GM13977 (cell line): ENCODE measurements at places on chromosomes 6 and 20.

DNA sequence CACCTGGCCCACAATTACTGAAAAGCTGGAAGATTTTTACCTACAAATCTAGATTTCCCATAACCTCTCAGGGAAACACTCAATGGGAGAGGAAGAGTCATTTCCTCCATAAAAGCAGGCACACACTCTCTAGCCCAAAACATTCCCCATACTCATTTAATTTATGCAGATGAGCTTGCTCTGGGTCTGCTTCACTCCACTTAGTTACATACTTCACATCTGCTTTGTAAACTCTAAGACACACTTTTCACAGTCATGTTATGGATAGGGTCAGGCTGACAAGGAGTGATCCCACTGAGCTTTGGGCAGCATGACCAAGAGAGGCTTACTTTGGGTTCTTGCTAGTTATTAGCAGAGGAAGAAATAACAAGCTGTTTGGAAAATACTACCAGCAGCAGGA, 27.4 kb downstream of the TRPC4AP start:
- no peak for DNase-seq

DNA sequence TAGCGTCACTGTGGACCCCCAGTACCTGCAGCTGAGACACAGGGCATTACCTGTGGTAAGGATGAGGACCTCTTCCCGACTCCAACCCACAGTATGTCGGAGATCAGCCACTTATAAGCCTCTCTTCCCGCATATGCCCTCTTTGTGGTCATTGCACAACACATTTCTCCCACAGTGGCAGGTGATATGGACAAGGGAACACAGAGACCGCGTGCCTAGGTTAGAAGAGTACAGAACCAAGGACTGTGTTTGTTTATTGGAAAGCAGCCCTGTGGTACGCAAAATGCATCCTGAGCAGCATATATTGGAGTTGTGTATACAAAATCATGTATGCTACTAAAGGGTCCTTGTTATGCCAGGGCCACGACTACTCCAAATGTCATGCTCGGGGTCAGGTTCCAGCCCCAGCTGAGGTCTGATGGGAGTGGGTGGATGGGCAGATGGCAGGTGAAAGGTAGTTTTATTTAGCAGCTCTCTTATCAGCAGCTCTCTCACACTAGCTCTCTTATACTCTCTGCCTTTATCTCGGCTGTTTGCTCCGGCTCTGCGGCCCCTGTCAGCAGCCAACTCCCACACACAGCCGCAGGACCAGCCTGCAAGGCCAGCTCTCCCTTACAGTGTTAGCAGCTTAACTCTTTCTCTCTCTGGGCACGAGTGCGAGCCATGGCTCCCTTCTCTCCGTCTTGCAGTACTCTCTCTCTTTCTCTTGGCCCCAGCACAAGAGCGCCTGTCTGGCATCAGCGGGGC, 569.0 kb downstream of the KIF16B start:
- no peak for DNase-seq

GRCh38 chr20:49580813-49581174, 12.9 kb upstream of the PTGIS start:
- DNase-seq: no peak

DNA sequence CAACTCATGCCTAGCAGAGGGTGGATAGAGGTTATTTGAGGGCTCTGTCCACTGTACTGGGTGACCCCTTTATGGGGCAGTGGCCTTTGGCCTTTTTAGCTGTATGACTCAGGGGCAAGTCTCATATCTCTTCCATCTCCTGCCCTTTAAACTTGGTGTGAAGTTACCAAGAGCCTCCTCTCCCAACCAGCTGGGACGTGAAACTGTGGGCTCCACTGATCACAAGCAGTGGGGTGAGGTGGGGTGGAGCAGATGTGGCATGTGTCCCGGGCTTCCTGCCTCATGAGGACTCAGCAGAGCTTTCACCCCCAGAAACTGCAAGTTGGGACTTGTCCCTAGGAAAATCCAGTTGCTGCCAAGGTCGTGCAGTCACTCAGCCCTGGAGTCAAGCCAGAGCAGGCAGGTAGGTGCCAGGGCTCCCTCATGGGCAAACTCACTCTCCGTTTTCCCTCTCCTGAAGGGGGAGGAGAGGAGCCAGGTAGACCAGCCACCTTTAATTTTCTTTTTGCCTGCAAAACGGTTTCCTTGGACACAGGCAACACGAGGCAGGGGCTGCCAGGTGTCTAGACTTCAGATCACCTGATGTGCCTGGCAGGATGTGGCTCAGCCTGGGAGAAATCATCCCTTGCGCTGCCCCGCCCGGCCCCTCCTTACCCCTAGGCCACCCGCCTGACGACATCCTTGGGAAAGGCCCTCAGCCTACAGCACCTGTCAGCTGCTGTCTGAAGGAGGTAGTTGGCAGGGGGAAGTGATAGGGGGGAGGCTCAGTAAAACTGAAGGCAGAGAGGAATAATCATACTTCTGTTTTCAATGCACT, 4.0 kb downstream of the CDKN1A start:
- DNase-seq: peak; percentile 57

GRCh38 chr20:9993137-9993536, 41.6 kb upstream of the ANKEF1 start:
- no peak for DNase-seq

DNA sequence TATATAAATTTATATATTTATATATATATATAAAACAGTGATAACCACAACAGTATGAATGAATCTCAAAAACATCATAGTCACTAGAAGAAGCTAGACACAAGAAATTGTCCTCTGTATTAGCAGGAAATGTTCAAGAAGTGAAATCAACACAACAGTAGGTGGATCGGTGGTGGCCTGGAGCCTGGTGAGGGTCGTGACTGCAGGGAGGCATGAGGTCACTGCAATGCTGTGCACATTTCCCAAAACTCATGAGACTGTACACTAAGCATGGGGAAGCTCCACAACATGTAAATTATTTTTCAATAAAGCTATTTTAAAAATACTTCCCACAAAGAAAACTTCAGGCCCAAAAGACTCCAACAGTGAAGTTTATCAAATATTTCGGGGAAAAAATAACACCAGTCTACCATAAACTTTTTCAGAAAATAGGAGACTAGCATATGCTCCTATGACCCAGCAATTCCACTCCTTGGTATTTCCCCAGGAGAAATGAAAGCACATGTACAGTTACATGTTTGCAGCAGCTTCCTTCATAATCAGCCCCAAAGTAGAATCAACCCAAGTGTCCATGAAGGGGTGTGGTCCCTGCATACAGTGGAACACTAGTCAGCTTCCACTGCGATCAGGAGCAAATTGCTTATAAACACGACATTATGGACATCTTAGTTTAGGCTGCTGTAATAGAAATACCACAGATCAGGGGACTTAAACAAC, 144.2 kb downstream of the TBXT start:
- DNase-seq: no peak

GRCh38 chr6:114100215-114100994, 129.5 kb upstream of the HDAC2 start:
- DNase-seq: no peak

GRCh38 chr6:38673397-38674165, 29.4 kb downstream of the GLO1 start:
- no peak for DNase-seq

DNA sequence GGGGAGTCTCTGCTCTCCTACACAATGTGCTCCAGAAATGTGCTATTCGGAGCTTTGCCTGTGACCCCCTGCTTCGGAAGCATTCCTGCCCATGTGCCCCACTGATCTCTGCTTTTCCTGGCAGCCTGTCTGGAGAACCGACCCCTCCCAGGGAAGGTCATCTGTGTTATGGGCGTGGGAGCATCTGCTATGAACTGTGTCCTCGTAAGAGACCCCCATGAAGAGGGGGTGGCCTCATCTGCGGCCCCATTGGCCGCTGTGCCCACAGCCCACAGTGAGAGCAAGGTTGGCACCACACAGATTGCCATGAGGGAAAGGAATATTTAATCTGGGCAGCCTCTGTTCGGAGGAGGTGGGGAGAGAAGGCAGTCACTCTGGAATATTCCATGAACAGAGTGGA, 32.7 kb upstream of the IRF4 start:
- DNase-seq: no peak

GRCh38 chr6:108721286-108721685, 126.9 kb upstream of the ARMC2 start:
- DNase-seq: no peak

GRCh38 chr20:23318347-23318746, 32.2 kb upstream of the NXT1 start:
- DNase-seq: no peak

- no peak for DNase-seq
Measured at GRCh38 chr6:131858765-131859415, 51.1 kb downstream of the ENPP1 start.

DNA sequence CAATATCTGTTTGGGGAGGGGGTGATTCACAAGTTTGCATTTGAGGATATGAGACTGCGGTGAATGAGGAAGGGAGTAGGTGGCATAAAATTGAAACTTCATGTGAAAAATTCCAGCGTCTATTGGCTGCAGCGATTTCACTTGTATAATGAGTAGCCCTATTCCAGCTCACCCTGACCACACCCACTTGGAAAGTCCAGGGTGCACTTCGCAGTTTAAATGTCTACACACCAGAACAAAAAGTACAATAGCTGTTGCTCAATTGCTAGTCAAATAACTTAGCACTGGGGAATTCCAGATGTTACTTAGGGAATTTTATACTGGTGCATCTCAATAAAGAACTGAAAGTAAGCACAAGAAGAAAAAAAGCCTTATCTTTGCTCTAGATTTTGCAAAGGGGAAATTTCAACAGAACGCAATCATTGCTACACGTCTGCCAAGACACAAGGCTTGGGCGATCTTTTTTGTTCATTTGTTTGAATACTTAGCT, 6.3 kb downstream of the TNFAIP3 start:
- peak; percentile 64 for DNase-seq

DNA sequence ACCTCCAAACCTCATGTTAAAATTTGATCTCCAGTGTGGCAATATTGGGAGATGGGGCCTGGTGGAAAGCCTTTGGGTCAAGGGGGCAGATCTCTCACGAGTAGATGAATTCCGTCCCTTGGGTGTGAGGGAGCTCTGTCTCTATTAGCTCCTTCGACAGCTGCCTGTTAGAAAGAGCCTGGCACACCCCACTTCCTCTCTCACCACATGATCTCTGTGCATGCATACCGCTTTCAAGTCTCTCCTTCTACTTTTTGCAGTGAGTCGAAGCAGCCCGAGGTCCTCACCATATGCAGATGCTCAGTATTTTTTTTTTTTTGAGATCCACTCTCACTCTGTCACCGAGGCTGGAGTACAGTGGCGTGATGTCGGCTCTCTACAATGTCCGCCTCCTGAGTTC, 176.9 kb downstream of the SYNDIG1 start:
- DNase-seq: no peak

- no peak for DNase-seq
Measured at GRCh38 chr6:111573892-111574797, 31.5 kb downstream of the TRAF3IP2 start.

- DNase-seq: peak; percentile 38
Measured at GRCh38 chr20:63941282-63942081, 14.7 kb downstream of the UCKL1 start.

- DNase-seq: no peak
Measured at GRCh38 chr20:23242556-23243180, 107.9 kb upstream of the NXT1 start.

DNA sequence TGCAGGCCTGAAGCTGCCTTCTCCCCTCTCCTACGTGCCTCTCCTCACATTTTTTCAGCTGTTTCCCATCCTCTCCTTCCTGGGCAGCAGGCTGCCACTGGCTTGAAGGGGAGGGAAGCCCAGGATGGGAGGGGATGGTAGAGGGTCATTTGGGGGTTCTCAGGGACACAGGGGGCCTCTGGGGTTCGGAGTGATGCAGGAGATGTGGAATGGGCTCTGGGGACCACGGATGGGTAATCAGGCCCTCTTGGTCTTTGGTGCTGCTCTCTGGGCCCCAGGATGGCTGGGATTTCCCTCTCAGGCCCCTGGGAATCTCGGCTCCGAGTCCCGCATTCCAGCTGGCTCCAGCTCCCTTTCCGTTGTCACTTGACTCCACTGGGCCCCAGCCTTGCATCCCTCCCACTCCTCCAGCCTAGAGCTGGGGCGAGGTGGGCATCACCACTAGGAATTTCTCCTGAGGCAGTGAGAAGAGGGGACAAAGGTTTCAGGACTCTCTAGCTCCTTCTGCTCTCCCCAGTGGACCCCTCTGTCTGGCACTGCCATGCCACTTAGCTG, 2.0 kb upstream of the DDR1 start:
- DNase-seq: no peak

- no peak for DNase-seq
Measured at GRCh38 chr6:158816803-158817727, 2.1 kb downstream of the EZR start.

DNA sequence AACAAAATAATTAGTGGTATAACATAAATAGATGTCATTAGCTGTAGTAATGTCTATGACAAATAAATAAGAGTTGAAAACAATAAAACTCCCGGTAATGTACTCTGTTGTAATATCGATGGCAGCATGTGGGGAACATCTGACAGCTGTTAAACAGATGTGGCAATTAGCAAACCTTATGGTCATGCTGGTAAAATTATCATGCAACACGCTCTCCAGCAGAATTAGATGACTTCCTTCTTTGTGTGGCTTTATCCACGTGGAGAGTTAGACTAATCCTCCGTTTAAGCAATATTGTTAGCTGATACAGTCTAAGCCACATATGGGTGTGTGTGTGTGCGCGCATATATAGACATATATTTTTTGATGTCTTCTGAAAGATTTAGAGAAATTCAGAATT, 77.7 kb upstream of the ZFP64 start:
- DNase-seq: no peak

- no peak for DNase-seq
Measured at GRCh38 chr6:90530882-90531281, 56.0 kb downstream of the MAP3K7 start.

DNA sequence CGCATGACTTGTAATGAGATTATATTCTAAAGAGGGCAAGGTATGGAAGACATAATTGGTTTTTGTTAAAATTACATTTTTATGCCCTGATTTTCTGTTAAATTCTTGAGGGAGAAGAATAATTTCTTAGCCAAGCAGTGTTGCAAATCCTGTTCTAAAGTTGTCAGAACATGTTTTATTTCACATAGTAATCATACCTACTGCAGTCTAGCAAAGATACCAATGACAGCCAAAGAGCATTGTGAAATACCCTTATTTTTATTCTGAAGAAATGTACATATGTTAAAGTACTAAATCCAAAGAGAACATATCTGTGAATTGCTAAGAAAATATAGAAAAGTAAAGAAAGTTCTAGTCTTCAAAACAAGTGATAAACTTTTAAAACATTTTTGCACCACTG, 39.6 kb upstream of the SMIM8 start:
- no peak for DNase-seq

DNA sequence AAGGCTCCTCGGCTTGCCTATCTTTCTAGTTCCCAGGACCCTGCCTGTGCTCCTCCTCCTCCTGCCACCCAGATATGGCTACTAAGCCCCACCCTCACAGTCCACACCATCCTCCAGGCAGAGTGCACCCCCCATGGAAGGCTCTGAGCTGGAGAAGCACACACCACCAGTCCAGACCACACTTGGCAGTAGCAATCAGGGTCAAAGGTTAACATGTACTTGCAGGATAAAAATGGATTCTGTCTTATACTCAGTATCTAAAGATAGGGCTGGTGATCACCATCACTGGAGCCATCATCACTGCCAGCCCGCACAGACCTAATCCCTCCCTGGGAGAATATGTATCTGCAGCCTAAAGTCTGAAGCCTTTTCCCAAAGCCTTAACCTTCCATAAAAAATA, 83.4 kb downstream of the PRKN start:
- no peak for DNase-seq
